ENCODE measurements at places on chromosomes 4 and X.

DNA sequence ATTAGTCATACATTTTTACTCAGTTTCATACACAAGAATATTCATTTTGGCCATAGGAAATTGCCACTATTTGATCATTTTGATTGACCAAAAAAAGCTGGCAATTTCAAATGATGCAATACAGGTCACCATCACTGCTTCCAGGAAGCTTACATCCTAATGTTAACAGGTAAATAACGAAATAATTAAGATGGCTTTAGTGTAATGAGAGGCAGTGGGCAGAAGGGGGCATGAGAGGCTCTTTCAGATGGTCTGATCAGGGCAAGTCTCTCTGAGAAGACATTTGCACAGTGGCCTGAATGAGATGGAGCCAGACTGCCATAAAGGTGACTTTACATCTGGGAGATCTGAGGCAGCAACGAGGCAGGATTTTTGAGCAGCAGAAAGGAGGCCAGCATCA, 170.7 kb downstream of the SLIT2 start:
- peak; percentile 3 for DNase-seq

DNA sequence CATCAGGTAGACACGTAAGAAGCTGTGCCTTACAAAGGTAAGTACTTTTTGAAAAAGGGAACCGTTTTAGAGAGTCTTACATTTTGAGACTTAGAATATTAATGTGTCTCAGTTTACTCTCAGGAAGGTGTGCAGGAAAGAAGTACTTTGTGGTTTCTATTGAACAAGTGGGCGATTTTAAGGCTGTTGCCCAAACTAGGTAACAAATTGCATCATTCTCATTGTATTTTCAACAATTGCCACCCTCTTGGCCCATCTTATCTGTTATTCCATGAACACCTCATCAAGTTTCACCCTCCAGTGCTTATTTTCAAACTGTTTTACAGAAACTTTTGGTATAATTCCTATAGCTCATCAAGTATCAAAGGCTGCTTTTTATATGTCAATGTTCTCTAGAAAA, 158.3 kb downstream of the SLC4A4 start:
- DNase-seq = no peak

DNA sequence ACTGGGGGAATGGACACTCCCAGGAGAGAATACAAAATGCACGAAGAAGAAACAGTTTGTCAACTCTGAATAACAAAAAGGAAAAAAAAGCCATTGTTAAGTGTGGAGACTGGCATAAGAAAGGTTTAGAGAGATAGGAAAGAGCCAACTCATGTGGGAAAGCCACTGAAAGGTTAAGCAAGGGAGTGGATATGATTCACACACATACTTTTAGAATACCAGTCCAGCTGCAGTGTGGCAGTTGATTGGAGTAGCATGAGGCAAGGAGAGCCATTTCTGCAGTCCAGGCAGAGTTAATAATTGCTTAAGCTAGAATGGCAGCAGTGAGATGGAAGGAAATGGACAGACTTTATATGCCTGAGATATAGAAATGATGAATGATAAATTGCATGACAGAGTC, 36.9 kb upstream of the ADAD1 start:
- DNase-seq = no peak

GRCh38 chr4:53545942-53546581, 45.2 kb downstream of the LNX1 start:
- no peak for DNase-seq

- DNase-seq = peak; percentile 37
Measured at GRCh38 chrX:120514236-120514635, 45.1 kb upstream of the LAMP2 start.

- no peak for DNase-seq
Measured at GRCh38 chr4:76339364-76339763, 32.8 kb downstream of the STBD1 start.

- no peak for DNase-seq
Measured at GRCh38 chr4:16411501-16412085, 185.3 kb upstream of the TAPT1 start.

- no peak for DNase-seq
Measured at GRCh38 chr4:140110542-140111215, 43.3 kb downstream of the MAML3 start.

DNA sequence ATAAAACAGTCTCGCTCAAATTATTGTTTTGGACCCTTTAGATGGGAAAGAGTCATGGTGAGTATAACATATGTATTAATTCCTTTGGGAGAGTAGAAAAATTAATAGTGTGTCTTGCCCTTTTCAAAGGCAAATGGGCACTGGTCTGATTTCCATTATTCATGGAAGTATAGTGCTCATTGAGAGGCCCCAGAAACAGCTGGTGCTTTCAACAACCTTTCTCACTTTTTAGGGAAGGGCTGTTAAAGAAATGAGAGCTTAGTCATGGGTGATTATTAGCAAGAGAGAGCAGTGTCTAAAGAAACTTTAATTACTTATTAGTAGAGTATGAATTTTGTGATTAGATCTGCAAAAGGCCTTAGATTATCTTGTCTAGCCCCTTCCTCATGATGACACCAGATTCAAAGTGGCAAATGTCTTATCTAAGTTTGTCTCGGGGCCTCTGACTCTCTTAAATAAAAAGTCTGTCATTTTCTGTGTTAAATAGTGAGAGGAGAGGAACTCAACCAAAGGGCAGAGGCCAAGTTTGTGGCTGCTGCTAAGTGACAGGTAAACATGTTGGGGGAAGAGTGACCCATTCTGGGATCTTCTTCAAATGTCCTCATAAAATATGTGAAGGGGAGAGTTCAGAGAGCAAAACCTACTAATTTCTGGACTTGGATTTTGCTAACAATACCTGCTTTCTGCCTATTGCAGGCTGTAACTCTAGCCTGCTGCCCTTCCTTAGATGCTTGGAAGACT, 110.6 kb downstream of the REPS2 start:
- DNase-seq = no peak

DNA sequence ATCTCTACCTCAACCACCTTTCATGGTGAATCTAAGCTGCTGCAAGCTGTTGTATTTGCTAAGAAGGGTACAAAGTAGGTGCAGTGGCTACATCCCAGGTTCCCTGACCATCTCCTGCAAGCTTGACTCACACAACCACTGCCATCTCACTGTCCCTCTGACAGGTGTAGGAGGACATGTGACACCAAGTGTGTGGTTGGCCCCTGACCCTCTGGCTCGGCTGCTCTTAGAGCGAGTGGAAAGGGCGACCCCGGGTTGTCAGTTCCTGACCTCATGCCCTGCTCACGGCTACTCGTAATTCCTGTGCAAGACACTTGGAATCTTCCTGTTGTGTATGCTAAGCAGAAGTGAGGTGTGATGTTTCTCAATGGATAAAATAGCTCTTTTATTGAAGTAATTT, 184.4 kb downstream of the DCLK2 start:
- no peak for DNase-seq

DNA sequence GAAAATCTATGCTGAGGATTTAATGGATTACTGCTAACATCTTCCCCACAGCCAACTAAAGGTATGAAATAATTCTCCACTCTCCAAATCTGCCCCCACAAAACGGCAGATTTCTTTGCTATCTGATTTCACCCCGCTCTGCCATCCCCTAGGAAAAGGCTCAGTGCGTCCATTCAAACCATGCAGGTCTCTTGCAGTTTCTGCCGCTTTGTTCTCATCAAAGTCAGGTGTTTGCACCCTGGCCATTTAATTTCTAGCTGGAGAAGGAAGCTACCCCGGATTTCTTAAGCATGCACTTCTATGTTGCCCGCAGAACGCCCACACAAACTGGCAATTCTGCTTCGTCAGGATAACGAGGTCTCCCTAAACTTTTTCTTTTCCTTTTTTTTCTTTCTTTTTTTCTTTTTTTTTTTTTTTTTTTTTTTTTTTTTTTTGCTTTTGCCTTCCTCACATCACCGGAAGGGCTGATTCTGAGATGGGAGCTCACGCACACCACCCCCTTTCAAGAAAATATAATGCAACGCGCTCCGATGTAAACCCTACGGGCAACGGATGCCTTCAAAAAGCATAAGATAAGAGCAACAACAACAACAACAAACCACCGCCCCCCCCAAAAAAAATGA, 3.3 kb downstream of the NLGN4X start:
- DNase-seq = no peak

DNA sequence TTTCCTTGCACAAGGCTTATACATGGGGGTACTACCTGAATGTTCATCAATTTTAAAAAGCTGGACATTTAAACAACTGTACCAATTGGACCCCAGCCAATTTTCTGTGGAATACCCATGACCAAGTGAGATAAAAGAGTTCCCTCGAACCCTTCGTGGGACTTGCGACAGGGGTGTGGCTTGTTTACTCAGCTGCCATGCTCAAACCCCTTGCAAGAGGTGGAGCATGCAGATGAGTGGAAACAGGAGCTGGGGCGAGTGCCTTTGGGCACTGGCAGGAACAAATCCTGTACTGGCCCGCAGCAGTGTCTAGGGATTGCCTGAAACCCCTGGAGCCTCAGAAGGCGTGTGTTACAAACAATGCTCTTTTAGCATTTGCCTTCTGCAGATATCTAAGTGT, 144.2 kb downstream of the PDHA2 start:
- DNase-seq = no peak

DNA sequence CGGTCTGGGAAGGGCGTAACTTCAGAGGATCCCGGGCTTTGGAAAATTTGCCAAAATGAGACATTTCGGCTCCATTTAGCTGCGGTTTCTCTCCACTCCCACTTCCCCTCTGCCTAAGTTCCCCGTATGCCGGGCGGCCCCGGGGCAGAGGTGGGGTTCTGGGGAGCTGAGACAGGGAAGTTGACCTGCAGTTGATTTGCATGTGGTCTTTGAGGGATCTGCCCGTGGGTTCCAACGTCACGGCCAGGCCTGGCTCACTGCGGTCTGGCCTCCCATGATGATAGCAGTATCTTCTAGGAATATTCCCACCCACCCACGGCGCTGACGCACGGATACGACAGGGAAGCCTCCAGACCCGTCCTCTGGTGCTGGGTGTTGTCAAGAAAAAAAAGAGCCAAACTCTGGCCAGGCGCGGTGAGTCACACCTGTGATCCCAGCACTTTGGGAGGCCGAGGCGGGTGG, 27.3 kb upstream of the CRLF2 start:
- no peak for DNase-seq

DNA sequence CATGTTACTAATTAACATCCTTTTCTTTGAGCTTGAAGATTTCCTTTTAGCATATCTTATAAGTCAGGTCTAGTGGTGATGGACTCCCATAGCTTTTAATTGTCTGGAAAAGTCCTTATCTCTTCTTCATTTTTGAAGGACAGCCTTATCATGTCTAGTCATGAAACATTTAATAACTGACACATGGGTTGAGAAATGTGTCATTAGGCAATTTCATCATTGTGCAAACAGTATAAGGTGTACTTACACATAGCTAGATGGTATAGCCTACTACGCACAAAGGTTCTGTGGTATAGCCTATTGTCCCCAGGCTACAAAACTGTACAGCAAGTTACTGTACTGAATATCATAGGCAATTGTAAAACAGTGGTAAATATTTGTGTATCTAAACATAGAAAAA, 34.5 kb upstream of the ALG13 start:
- no peak for DNase-seq

GRCh38 chrX:14351611-14352303, 177.6 kb upstream of the GLRA2 start:
- no peak for DNase-seq

DNA sequence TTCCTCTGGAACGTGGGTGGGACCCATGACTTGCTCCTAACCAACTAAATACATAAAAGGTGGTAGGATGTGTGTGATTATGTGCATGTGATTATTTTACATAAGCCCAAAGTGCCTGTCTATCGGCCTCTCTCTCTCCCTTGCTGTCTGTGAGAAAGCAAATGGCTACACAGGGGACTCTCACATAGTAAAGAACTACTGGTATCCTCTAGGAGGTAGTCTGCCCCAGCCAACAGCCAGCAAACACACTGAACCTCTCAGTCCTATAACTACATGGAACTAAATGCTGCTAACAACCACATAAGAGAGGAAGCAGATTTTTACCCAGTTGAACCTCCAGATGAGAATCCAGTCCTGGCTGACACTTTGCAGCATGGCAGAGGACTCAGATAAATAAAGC, 1249.4 kb downstream of the ADGRL3 start:
- DNase-seq = no peak

GRCh38 chrX:15416133-15416993, 32.1 kb upstream of the VEGFD start:
- DNase-seq = no peak

GRCh38 chrX:16975233-16975632, 28.8 kb downstream of the REPS2 start:
- no peak for DNase-seq

DNA sequence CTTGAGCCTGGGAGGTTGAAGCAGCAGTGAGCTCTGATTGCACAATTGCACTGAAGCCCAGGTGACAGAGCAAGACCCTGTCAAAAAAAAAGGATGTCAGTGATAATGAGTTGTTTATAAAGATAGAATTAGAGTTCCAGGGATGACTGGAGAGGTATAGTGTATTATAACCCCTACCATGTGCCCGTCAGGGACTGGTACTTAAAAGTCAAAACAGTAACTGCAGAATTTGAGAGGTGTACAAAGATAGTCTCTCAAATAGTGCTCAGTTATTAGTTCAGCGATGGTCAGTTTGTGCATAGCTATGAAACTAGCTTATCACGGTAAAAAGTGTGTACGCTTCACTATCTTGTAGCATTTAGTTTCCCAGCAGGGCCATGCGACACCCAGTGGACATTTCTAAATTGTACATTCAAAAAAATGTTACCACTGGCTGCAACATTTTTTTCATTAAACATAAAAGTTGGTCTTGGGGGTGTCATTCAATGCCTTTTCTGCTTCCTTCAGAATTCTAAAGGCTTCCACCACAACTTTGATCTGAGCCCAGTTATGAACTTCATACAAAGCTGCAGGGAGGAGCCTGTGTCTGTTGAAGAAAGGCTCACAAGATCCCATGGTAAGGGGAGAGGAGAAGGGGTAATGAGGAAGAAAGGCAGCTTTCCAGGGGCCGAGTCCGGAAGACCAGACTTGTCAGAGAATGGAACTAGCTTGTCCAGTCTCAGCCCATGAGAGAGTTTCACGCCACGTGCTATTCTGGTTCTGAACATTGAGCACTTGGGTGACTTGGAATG, 9.2 kb upstream of the GYG2 start:
- DNase-seq = peak; percentile 29

GRCh38 chr4:36316607-36317006, 35.2 kb downstream of the DTHD1 start:
- DNase-seq = no peak

- no peak for DNase-seq
Measured at GRCh38 chr4:81634165-81634564, 162.5 kb upstream of the RASGEF1B start.

- no peak for DNase-seq
Measured at GRCh38 chrX:93673056-93673868, at the start of gene NAP1L3. Gene NAP1L3, minus strand, starts transcription at chrX:93673578. Its CDS starts 274 bp downstream, at chrX:93673304.

- DNase-seq = no peak
Measured at GRCh38 chr4:48786549-48786948, 6.5 kb upstream of the FRYL start.

GRCh38 chr4:177479063-177479462, 36.8 kb upstream of the AGA start:
- no peak for DNase-seq

DNA sequence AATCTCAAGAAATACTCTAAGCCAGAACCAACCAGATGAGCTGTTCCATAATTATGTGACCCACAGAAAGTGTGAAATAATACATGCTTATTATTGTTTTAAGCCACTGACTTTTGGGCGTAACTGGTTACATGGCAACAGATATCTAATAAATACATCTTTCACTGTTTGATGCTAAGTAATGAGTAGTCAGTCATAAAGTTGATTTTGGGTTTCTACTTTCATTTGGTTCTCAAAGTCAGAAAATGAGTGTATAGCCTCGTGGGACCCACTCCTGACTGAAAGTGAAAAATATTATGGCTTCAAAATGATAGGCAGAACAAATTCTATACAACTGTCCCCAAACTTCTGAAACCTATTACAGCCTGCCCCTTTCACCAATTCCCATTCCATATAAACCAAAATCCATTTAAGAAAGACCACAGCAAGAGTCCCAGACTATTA, 88.0 kb upstream of the CBR4 start:
- DNase-seq = no peak
